ENCODE measurements at places on chromosomes 16 and 17.

DNA sequence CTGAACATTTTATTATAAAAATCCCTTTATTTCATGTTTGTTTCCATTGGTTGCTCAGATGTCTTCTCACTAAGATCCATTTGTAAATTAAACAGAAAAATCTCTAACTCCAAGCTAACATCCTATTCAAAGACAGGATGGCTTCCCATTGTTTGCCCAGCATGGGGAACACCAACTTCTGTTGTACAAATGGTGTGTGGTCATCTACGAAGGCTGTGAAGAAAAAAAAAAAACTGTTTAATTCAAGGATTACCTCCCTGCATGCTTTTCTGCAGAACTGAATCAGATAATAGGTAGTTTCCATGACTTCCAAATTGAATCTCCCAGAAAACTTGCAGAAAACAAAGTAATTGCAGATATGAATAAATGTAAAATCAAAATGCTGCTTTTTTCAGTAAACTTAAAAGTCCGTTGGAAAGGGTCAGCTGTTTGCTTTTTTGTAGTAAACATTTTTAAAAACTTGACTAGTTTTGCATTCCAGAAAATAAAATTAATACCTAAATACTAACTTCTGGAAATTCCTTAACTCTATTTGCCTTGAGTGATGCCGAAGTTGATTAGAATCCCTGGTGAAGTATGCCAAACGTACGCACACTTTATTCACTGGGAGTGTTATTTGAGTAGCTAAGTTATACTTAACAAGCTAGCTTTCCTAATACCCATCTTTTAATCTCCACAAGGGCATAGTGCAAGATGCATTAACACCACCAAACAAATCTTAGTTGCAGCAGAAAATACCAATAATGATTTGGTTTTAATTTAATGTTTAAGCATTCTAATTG lies 7.7 kb downstream of the SALL1 start:
- no peak for DNase-seq

DNA sequence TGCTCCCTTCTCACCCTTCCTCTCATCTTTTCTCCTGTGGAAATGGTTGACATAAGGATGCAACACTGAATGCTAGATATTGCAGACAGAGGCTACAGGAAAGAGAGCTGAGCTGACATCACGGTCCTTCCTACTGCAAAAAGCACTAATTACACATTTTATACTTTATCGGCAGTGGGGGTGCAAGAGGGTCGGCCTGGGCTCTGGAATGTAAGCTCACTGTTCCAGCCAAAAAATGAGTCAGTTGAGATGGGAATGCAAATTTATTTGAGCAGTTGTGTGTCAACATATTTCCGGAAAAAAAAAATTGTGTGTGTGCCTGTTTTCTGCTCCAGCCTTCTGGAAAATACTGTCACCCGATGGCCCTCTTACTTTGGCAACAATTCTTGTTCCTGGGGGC lies 14.1 kb upstream of the MRTFB start:
- DNase-seq = peak; percentile 13

DNA sequence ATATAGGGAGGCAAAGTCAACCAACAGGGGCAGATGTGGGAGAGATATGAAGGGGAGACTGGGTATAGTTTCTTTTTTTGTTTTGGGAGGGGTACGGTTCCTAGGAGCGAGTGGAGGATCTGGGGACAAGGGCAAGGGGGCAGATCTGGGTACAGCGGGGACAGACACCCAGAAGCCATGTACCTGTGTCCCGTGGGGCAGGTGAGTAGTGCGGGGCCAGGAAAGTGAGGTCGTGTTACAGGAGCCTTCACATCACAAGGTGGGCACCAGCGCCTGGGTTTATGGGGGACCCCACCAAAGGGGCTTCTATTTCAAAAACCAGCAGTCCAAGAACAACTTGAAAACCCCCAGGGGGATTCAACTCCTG lies 11.5 kb downstream of the LITAF start:
- DNase-seq = no peak

GRCh38 chr17:9286434-9286833 lies 265.1 kb downstream of the NTN1 start:
- no peak for DNase-seq

- no peak for DNase-seq
Measured at GRCh38 chr17:75975757-75976174, 3.2 kb downstream of the ACOX1 start.

DNA sequence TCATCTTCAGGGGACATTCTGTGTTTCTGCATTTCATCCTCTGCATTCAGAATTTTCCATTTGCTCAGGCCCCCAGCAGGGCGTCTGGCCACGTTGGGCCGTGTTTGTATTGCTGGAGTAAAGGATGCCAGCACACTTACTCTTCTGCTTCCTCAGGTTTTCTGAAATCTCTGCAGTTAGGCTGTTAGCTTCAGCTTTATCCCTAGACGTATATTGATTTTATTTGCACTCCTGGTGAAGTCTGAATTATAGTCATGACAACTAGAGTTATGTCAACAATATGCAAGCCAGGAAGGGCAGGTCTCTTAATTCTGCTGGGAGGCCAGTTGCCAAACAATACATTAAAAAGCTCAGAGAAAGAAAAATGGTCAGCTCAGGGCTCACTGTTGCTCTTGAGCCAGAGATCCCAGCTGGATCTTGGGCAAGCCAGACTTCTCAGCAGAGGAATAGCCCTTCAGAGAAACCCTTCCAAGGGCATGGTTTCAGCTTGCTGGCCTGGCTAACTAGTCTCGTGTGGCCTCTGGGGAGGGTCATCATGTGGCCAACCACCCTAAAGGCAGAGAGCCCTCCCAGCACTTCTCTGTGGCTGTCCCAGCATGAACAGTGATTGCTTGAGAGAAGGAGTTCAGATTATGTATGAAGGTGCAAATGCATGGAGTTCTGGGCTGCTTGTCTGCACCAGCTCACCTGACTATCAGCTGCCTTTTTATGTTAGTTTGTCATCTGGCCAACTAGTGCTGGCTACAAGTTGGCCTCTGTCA lies 110.2 kb upstream of the CACNG5 start:
- DNase-seq = peak; percentile 95

- no peak for DNase-seq
Measured at GRCh38 chr17:28425206-28425605, 19.2 kb upstream of the SLC46A1 start.

- DNase-seq = no peak
Measured at GRCh38 chr17:17467720-17468119, 9.1 kb upstream of the MED9 start.

DNA sequence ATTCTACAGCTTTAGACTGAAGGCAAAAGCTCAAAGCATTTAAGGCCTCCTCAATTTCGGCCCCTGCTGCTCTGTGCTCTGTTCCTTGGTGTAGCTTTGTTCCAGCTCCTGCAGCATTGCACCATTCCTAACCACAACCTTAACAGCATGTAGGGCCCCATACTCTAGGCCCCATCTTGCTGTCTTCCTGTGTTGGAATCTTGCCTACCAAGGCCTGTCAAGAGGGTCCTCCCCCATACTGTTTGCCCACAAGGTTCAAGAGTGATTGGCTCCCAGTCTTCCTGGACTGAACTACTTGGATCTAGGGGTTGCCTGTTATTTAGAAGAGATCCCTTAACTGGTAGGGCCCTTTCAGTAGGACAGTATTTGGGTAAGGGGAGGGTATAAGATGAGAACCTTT lies 26.8 kb downstream of the TRPV2 start:
- DNase-seq = peak; percentile 49

DNA sequence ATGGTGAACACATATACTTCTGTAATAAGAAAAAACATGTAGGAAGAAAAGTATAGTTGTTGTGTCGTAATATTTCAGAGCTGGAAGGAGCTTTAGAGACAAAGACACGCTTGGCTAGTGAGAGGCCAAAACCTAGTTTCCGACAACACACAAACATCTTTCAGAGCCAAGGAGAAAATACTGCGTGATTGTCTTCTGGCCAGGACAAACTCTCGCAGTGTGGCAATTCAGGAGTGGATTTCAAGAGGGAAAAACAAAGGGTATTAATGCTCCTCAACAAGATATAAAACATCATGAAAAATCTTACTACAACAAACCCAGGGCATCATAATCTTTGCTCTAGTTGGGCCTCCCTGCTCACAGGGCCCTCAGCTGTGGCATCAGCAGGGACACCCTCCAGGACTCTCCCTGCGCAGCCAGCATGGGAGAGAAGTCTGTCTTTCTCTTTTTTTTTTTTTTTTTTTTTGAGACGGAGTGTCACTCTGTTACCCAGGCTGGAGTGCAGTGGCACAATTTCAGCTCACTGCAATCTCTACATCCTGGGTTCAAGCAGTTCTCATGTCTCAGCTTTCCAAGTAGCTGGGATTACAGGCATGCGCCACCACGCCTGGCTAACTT lies 66.4 kb downstream of the CYB5B start:
- DNase-seq = no peak

All from fibroblast of the aortic adventitia (primary cell).